Activated CD8-positive, alpha-beta memory T cell treated with anti-CD3 and anti-CD28 coated beads for 48 hours (primary cell): ENCODE measurements at places on chromosomes 5 and 9.

DNA sequence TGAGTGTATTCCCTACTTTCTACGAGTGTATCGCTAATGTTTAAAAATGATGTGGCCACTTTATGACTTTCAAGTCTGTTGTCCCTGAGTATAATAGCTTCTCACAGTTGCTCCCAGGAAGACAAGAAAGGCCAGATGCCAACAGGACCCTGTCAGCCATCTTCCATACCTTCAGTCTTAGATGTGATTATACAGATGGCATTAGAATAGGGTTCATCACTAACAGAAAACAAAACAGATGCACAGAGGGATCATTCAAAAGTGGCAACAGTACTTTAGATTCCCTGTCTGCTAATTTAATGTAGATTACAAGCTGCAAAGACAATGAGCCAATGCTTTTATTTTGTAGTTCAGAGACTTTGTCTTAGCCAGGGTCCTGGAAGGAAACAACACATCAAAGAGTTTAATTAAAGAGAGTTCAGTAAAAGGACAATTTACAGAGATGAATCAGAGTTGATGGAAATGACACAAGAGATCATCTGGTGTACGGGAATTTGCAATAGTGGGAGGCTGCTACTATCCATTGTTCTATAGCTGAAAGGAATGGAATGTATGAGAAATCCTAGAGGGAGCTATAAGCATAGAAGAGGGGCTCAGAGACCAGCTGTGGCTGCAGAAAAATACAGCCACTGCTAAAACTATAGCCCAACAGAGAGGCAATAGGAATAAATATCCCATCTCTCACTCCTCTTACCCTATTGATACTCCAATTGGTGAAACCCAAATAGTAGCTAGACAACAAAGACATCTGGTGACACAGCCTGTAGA, 393.7 kb upstream of the SMC2 start:
- no peak for DNase-seq

DNA sequence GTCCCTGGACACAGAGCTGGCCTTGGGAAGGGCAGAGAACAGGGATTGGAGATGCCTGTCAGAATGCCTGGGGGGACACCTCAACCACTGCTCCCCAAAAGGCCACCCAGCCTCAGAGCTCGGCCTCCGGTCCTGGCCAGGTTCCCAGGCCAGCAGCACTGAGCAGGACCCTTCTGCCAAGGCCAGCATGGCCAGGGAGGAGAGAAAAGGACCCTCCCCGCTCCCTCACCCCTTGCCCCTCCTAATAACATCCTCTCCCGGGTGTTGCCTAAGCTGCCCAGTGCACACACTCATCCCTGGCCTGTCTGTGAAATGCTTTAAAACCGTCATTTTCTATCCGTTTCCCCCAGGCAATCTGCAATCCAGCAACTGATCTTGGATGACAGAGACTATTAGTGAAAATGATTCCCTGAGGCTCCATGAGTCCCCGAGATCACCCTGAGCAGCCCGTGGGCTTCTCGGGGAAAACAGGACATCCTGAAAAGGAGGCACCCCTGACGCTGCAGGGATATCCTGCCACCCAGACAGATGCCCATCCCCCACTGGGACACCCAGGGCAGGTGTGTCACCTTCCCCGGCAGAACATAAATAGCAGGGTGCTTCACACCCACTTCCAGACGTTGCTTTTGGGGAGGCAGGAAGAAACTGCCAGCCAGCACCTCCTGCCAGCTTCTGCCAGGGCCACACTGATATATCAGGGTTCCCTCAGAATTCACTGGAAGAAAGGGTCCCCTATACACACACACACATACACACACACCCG, 75.3 kb downstream of the ADAMTS2 start:
- no peak for DNase-seq

- DNase-seq, result no peak
Measured at GRCh38 chr5:44364097-44364496, 25.1 kb downstream of the FGF10 start.

DNA sequence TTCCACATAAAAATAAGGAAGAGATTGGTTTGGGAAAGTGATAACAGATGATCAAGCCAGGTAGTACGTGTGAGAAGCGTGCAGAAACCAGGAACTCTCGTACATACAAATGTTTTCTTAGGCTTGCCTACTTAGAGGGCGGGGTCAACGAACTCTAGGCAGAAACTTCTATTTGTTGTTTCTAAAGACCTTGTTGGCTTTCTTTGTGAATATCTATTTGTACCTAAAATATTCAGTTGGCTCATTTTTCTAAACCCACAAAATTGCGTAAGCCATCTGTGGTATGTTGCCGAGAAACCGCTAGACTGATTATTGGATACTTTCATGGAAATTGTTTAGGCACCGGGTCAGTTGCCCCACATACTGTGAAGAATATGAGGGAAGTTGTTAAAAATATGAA, 458.5 kb downstream of the MAT2B start:
- no peak for DNase-seq

DNA sequence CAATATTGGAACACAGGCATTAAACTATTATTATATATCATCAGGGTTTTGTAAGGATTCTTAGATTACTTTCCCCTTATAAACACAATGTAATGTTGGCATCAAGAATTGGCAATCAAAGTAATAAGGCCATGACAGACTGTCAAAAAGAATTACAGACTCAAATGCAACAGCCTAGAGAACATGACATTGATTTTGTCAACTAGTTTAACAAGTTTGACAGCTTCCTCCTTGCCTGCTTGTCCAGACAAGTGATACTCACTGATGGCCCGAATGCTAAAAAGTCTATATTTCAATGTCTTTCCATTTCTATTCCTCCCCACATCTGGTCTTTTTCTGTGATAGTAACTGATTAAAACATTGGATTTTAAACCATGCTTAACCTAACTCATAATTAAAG, 6.4 kb upstream of the ANKRD31 start:
- DNase-seq, result no peak

DNA sequence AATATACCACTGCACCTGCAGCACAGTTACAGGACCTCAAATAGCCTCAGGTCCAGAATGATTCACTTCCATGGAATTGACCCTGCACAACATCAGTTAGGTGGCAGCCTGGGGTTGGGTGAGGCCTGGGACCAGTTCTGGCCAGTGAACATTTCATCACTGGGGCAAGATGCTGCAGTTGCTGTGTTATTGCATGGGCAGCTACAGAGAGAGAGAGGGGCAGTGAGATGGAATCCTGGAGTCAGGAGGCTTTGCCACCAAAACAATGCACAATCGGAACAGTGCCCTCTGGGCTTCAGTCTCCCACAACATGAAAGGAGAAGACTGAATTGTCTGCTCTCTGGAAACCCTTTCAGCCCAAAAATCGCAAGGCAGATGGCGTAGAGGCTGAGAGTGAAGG, 51.8 kb downstream of the SH3TC2 start:
- no peak for DNase-seq

- DNase-seq, result no peak
Measured at GRCh38 chr9:2087500-2088313, 72.6 kb downstream of the SMARCA2 start.

DNA sequence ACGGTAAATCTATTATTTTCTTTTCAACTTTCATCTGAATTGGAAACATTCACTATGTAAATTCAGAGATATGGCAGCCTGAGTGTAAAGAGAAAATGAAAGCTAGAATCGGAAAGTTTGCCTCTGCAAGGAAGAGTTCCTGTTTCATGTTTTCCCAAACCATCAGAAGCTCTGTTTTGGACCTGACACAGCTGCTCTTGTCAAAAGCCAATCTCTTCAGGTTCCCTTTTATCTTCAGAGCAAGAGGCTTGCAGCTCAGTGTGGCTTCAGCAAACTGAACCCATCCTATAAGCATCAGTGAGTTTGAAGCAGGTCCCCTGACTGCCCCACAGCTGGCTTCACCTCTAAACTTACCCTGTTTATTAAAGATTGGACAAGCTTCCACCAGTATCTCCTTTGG, 1099.7 kb downstream of the DTWD2 start:
- no peak for DNase-seq

GRCh38 chr9:115157245-115157674, 39.3 kb upstream of the TNC start:
- DNase-seq, result no peak

DNA sequence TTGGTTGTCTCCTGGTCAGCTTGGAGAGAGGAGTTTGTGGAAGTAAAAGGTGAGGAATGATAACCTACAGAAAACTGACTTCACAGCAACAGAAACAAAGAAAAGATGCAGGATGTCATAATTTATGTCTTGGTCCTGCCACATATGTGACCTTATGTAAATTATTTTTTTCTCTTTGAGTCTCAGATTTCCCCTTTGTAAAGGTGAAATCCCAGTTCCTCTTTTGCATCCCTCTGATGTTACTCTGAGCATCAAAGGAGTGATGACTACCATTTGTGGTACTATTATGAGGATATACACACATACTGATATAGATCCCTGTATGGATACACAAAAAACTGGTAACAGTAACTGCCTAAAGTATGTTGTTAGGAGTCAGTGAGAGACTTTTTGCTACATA, 1.4 kb upstream of the THG1L start:
- no peak for DNase-seq

GRCh38 chr9:18208166-18209059, 265.5 kb upstream of the ADAMTSL1 start:
- DNase-seq, result no peak

- no peak for DNase-seq
Measured at GRCh38 chr9:89410641-89411350, 87.1 kb downstream of the SEMA4D start.

- no peak for DNase-seq
Measured at GRCh38 chr9:89720696-89721175, 115.9 kb downstream of the GADD45G start.

DNA sequence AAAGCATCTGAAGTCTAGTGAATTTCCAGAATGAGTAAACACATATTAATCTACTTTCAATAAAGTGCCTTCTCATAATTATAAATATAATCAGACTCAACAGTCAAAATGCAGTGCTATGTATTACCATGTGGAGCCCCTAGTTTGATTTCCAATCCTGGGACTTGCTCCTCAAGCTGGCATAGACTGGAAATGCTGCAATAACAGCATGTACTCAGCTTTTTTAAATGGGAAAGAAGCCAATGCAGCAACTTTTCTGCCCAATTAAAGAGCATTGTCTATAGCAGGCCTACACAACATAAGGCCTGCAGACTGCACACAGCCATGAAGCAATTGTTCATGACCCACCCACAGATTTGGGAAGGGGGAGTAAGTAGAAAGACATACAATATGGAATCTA, 103.2 kb downstream of the NR2F1-AS1 start:
- DNase-seq, result no peak

DNA sequence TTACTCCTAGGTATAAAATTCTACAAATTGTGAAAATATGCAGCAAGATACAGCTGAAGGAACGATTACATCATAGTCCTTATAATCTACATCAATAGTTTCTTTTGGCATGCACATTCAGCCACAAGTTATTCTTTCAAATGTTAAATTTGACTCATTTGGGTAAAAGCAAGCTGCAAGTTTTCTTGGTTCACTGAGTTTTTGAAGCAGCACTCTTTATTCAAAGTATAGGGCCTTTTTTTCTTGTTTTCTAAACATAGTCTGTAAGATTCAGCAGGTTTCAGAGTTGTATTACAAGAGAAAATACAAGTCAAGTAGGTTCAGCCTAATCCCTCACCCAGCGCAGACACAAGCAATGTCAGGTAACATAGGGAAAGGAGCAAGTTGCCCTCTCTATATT, 981.5 kb downstream of the PTPRD start:
- no peak for DNase-seq

GRCh38 chr9:131704988-131705387, 34.9 kb downstream of the RAPGEF1 start:
- no peak for DNase-seq

GRCh38 chr5:33629999-33630398, 189.2 kb downstream of the TARS1 start:
- no peak for DNase-seq

DNA sequence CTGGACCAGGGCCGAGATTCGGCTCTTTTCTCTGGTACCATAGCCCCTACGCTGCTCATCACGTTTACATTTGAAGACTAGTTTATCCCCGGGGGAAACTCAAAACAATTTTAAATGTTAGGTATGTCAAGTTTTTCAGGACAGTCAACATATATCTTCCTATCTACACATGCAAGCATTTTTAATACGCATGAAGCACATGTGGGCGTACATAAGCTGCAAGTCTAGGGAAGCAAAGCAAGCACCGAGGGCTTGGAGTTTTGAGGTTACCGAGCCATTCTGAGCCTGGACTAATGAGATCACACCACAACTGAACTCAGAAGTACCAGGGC, 154.4 kb downstream of the AUH start:
- DNase-seq, result no peak

- DNase-seq, result no peak
Measured at GRCh38 chr5:71738662-71739361, 19.7 kb downstream of the CARTPT start.

DNA sequence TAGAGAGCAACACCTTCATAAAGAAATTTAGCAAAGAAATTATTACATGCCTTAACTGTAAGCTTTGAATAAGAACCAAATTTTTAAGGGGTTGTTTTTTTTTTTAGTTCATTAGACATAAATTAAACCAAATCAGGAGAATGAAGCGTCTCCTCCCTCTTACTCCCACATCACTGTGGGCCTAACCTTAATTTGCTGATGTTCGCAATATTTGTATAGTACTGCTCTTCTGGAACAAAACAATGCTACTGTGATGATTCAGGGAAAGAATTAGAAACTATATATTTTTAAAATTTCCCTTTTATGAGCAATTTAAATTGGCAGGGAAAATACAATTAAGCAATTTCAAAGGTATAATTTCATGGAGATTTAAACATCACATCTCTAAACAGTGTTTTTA, 275.0 kb upstream of the C9orf72 start:
- no peak for DNase-seq

DNA sequence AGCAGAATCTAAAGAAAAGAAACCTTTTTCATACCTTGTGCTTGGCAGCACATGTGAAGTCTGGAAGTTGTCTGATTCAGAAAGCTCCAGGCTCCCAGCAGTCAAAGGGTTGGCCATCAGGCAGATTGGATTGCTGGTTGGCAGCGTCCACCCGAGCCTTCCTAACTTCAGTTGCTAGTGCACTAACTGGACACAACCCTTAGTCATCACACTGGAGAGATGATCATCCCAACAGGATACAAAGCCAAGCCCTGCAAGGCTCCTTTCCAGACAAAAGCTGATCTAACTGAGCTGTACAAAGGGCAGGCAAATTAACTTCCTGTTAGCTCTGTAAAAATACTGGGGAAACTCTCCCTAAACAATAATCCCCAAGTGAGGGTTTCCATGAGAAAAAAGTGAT, 185.6 kb downstream of the SNX18 start:
- DNase-seq, result no peak

GRCh38 chr5:181217803-181218062, 5.3 kb upstream of the TRIM41 start:
- DNase-seq, result no peak

DNA sequence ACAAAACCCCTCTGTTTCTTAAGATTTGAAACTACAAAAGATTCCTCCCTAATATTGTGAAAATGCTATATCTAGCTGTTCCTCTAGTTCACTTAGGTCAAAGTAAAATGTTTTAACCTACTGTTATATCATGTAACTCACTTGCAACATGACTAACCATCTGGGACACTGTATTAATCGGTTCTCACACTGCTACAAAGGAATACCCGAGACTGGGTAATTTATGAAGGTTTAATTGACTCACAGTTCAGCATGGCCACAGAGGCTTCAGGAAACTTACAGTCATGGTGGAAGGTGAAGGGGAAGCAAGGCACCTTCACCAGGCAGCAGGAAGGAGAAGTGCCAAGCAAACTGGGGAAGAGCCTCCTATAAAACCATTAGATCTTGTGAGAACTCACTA, 34.7 kb downstream of the DIMT1 start:
- no peak for DNase-seq
